ENCODE measurements at places on chromosomes 11 and 22. TPM values are rescaled to one million over a fixed set of nuclear protein-coding genes. Genes with fewer than 3 reads are reported as not detected.

DNA sequence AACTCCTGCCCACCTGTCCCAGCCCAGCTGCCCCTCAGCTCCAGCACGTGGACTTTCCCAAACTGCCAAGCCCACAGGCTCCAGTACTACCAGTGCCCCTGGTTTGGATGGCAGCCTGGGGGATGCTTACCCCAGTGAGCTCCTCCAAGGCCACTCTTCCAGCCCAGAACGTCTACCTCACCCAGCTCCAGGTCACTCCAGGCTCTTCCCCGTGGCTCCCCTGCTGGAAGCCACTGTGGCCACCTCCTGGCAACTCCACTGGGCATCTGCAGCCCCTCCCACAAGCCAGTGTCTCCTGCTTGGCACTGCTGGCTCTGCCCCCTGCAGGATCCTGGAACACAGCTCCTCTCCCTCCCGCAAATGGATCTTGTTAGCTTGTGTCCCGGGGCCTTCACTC, 29.3 kb downstream of the LMO1 start:
- DNase-seq = no peak

DNA sequence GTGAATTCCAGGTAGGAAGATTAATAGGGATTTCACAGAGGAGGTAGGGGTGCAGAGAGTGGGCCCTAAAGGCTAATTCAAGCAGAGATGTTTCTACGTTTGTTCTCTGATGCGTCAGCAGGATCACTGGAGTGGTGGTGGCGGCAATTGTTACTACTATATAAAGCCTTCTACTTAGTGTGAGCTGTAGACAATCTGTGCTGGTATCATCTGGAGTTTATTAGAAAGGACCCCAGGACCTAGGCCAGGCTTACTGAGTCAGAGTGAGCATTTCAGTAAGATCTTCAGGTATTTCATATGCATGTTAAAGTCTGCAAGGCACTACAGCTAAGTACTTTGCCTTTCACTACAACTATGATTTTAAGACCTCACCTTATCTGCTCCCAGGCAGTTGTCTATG, 59.5 kb downstream of the USP35 start:
- DNase-seq = no peak

GRCh38 chr22:20751185-20751851, 22.6 kb upstream of the SERPIND1 start:
- DNase-seq = no peak

DNA sequence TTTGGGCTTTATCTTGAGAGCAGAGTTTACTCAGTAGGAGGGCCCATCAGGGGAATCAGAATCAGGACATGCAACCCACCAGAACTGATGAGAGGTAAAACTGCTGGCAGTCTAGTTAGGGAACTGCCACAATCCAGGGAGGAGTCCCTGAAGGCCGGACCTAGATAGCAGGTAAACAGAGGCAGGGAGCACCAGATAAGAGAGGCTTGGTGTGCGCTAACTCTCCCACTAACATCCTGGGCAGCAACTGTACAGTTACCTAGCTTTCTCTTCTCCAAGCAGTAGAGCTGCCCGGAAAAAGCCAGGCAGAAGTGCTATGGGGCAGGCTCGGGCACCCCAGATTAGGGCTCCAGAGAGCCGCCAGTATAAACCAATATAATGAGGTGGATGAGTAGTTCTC, 865 bp upstream of the AMOTL1 start:
- DNase-seq = no peak

GRCh38 chr11:90229791-90230190, 6.9 kb upstream of the CHORDC1 start:
- no peak for DNase-seq

- DNase-seq = no peak
Observed at GRCh38 chr22:22318723-22319465, 74.3 kb downstream of the VPREB1 start.

- peak; percentile 90 for DNase-seq
Observed at GRCh38 chr11:7020183-7020917, at the start of the genes NLRP14 and ZNF214. Gene NLRP14 (plus strand): TSS chr11:7020479. CDS start chr11:7038587, 18,108 bp downstream. Gene ZNF214 (minus strand): TSS chr11:7020346. CDS start chr11:7002835, 17,511 bp downstream.

- DNase-seq = no peak
Observed at GRCh38 chr11:120539667-120540369, 28.3 kb downstream of the GRIK4 start.

- no peak for DNase-seq
Observed at GRCh38 chr11:110782616-110783015, 70.4 kb upstream of the ARHGAP20 start.

- no peak for DNase-seq
Observed at GRCh38 chr11:26947379-26947844, 46.5 kb upstream of the FIBIN start.

- peak; percentile 88 for DNase-seq
Observed at GRCh38 chr11:68904248-68904847, 657 bp downstream of the IGHMBP2 start.

- no peak for DNase-seq
Observed at GRCh38 chr11:20873054-20873453, 203.7 kb downstream of the NELL1 start.

- DNase-seq = no peak
Observed at GRCh38 chr11:14350215-14350614, 8.8 kb downstream of the RRAS2 start.

DNA sequence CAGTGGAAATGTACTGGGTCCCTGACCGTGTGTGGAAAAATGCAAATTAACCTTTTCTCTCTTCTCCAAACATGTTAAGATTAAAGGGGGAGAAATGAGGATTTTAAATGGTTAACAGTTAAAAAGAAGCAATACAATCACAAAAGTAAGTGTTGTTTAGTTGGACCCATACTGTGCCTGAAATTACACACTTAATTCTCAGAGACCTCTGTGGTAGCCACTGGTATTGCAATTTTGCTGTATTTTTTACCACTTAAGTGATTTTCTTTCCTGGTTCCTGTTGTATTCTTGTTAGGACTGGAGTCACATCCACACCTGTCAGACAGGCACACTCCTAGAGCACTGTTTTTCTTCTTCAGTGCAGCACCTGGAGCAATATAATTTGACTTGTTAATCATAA, 179.6 kb upstream of the PDGFD start:
- DNase-seq = no peak

GRCh38 chr11:85889676-85890579, 34.7 kb downstream of the CCDC83 start:
- DNase-seq = no peak

- DNase-seq = peak; percentile 19
Observed at GRCh38 chr22:20319041-20319744, 667 bp downstream of the DGCR6L start.

DNA sequence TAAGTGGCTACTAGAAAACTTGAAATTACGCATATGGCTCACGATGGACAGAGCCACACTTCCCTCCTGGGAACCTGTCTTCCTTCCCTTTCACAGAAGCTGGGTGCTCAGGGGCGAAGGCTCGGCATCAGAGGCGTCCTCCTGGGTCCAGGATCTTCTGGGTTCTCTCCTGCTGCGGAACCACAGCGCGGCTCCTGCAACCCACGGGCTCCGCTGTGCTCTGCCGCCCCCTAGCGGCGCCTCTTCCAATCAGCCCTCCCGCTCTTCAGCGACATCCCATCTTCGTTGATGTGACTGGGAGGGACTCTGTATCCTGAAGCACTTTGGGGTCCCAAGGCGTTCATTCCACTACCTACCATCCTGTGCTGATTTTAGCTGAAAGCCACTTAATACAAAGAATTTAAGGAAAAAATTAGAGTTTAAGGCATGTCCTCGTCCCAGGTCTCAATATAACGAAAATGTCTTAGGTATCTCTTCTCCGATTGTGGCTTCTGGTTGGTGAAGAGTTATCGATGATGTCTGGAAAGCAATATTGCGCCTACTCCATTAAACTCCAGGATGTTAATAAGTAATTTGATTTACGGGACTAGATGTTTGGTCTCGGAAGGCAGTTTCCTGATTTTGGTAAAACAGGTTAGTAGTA, 14.8 kb upstream of the RPS3 start:
- peak; percentile 94 for DNase-seq

DNA sequence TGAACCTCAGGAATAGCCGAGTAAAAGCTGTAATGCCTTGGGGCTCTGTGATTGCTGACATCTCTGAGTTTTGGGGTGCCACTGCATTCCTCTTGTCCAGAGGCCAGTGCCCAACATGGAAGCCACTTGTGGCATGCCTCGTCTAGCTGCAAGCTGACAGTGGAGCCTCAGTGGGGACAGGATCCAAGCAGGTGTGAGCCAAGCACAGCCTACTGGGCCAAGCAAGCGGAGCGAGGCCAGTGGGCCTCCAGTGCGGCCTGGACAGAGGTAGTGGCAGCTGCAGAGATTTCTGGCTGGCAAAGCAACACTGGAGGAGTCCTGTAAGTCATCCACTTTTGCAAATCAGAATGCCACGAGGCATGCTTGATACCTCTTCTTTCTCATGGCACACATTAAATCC, 1038.2 kb upstream of the CNTN5 start:
- DNase-seq = no peak

- no peak for DNase-seq
Observed at GRCh38 chr11:8832571-8833260, 78.3 kb upstream of the AKIP1 start.

GRCh38 chr11:102883141-102883540, 8.4 kb upstream of the MMP12 start:
- no peak for DNase-seq

- DNase-seq = no peak
Observed at GRCh38 chr22:28594797-28595462, 84.7 kb downstream of the TTC28 start.

DNA sequence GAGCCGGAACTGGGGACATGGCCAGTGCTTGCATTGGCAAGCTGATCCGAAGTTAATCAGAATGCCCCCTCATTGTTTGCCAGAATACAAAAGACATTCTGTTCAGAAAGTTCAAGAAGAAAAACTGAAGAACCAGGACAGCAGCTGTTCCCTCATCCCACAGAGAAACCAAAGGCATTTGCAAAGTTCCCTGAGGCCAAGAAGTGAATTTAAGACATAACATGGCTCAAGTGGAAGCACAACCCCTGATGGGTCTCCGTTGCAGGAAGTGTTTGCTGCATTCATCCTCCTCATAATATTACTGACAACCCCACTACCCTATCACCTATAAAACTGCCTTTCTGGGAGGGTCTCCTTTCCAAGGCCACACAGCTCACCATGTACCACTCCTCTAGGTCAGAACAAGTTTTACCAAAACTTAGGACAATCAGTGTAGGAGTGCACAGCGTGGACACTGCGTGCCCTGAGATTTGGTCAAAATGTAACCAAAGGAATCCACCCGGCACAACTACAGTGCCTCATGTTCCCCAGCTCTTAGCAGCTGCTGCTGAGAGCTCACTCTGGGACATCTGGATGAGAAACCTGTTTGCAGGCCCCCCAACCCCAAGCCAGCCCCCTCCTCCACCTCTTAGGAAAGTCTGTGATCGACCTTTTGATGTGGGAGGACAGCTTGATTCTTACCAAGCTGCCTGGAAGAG, 101.6 kb upstream of the AKIP1 start:
- no peak for DNase-seq

DNA sequence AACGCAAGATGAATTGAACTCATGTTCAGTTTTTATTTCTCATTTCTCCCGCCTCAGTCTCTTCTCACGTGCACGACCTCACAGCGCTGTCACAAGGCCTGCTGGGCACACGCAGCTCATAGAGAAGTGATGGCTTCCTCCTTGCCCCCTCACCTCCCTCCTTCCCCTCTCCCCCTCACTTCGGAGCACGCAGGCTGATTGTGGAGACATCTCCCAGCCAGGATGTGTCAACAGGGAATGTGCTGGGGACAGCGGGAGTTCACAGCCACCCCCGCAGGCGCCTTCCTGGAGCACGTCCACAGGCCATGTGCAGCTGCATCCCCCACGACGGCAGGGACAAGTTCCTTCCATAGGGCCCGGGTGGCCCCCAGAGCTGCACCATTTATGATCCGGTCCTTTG, 29.1 kb upstream of the KRTAP5-6 start:
- DNase-seq = peak; percentile 52

DNA sequence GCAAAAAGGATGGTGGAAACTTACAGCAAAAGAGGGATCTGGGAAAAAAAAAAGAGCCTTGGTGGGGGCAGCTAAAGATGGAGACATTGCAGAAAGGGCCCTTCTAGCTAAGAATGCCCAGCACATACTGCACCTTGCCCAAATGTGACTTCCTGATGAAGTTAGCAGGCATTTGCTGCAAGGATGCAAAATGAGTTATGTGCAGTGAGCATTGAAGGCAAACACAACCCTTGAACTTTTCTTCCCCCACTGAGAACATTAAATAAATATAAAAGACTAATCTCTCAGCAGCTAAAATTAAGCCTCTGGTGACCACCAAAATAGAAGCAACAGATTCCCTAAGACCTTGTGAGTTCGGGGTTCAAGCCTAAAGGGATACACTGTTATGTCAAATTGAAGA, 129.9 kb downstream of the ARL14EP start:
- DNase-seq = no peak

DNA sequence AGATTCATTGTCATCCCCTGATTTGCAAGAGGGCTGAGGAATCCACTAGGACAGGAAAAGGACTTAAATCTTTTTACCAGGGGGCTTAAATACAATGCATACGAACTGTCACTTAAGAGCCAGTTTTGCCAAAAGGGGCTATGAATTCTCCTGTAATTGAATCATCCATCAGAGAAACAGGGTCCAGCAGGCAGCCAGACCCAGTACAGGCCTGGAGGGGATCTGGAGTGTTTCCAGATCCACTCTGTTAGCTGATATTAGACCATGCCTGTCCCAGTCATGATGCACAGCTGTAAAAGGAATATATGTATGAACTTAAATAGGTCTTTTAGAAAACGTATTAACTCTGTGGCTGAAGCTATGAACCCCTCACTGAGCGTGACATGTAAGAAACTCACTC, 53.8 kb upstream of the PRSS23 start:
- no peak for DNase-seq

GRCh38 chr11:73236854-73237253, 18.8 kb downstream of the P2RY2 start:
- DNase-seq = no peak

DNA sequence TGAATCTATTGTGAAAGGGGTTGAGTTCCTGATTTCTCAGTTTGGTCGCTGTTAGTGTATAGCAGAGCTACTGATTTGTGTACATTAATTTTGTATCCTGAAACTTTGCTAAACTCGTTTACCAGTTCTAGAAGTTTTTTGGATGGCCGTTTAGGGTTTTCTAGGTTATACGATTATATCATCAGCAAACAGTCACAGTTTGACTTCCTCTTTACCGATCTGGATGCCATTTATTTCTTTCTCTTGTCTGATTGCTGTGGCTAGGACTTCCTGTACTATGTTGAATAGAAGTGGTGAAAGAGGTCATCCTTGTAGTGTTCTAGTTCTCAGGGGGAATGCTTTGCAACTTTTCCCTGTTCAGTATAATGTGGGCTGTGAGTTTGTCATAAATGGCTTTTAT, 24.6 kb upstream of the OOSP4B start:
- no peak for DNase-seq

- no peak for DNase-seq
Observed at GRCh38 chr11:38323961-38324761, 1726.1 kb upstream of the RAG2 start.

The SEPTIN3 gene
- total RNA-seq = 0.79 TPM

The MIAT gene
- 4.4 TPM for total RNA-seq

The IRAG1 gene
- total RNA-seq = 6.3 TPM

The CCDC88B gene
- total RNA-seq = 18.5 TPM

The CHRNA10 gene
- 6.3 TPM for total RNA-seq

The DDI1 gene
- not detected for total RNA-seq

The RAG2 gene
- total RNA-seq = not detected

The TMEM225 gene
- not detected for total RNA-seq

The PHF21B gene
- total RNA-seq = not detected

The MPZL2 gene
- total RNA-seq = 146 TPM

The RANGAP1 gene
- 42.7 TPM for total RNA-seq

Measured in upper lobe of left lung (tissue), 6 donors.